ENCODE measurements at places on chromosomes 5 and 9.
A peak's percentile ranks its signal among the peaks of the same experiment; 100 is the strongest.

GRCh38 chr9:129182122-129182521 lies 4.1 kb upstream of the IER5L start:
- DNase-seq = no peak

DNA sequence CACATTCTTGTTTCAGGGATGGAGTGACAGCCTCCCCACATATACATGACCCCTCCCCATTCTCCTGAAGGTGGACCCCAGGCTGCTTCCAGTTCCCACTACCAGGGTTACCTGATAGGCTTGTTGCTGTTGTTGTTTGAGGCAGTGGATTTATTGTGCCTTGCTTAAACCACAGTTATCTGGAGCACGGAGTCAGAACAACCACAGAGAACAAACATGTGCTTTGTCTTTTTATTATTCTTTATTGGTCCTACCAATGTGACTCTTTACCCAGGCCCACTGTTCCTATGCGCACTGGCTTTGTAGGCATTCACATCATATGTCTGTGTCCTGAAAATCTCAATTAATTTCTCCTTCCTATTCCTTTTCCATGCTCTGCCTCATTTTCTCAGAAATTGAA lies 41.2 kb upstream of the IPPK start:
- no peak for DNase-seq

DNA sequence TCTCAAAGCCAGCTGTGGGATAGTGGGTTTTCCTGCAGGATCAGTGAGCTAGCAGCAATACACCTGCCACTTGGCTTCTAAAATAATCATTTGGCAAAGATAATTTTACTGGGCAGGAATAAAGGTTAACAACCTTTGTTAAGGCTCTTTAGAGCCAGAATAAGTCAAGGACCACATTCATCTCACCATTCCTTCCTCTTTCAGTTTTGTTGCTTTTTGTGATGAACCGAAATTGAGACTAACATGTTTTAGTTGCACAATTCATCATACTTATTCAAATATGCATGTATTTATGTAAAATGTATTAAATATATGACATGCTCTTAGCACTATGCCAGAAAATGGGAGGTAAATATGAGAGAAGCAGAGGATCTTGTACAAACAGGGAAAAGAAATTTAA lies 824.4 kb upstream of the TYRP1 start:
- DNase-seq = no peak

GRCh38 chr5:61280205-61280604 lies 51.9 kb upstream of the ZSWIM6 start:
- peak; percentile 48 for DNase-seq

GRCh38 chr9:101247297-101247696 lies 137.5 kb downstream of the BAAT start:
- no peak for DNase-seq

GRCh38 chr9:118991366-118992285 lies 377.6 kb downstream of the BRINP1 start:
- no peak for DNase-seq

DNA sequence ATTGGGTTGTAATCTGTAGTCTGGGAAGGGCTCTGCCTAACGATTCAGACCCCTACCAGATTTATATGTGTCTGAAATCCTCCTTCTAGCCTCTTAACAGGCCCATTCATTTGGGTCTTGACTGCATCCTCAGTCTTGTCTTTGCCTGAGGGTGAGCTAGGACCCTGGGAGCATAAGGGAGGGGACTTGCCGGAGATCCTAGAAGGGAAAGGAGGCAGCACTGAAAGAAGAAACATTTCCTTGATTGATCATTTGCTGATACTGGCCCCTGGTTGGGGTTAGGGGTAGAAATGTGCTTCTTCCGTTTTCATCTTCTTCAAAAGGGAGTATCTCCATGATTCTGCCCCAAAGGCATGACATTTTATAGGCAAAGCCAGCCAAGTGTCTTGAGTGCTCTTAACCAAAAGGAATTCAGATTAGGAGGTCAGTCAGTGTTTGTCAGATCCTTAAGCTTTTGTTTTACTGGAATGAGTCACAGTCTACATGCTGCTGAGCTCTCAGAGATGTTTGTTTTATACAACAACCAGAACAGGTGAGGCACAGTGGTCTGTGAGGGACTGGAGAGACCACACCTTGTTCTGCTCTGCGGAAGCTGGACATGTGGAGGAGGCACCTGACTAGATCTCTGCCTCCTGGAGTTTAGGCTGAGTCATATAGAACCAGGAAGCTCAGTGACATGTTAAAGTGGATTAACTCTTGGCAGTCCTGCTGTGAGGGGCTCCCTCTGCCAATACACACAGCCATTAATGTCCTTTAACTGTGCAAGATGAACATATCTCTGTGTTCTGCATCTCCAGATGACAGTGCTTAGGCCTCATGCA lies 37.7 kb downstream of the PCDHAC2 start:
- DNase-seq = no peak

DNA sequence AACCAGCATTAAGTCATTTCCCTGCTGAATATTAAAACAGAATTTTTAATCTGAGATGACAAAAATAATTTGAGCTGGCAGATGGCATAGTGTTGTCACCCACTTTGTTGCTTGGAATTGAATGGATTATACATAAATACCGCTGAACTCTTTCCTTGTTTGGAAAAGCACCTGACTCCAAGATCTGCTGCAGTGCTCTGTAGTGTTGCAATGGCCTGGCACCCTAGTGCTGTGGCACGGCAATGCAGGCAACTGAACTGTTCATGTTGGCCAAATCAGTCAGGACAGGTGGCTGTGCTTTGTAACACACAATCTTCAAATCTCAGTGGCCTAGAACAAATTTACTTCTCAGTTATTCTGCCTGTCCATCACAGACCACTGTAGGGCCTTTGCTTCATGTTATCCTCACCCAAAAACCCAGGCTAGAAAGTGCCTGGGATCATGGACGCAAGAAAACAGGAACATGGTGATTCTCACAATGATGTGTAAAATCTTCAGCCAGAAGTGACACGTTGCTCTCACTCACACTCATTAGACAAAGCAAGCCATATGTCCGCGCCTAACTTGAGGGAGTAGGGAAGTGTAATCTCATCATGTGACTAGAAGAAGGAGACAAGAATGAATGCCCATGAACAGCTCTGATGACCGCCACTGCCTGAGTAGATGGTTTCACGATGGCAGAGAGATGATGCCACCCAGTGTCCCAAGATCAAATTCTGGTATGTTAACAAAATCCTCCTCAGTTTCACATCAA lies 191.9 kb upstream of the PUM3 start:
- no peak for DNase-seq

GRCh38 chr5:142994218-142994617 lies 224.0 kb downstream of the ARHGAP26 start:
- no peak for DNase-seq

DNA sequence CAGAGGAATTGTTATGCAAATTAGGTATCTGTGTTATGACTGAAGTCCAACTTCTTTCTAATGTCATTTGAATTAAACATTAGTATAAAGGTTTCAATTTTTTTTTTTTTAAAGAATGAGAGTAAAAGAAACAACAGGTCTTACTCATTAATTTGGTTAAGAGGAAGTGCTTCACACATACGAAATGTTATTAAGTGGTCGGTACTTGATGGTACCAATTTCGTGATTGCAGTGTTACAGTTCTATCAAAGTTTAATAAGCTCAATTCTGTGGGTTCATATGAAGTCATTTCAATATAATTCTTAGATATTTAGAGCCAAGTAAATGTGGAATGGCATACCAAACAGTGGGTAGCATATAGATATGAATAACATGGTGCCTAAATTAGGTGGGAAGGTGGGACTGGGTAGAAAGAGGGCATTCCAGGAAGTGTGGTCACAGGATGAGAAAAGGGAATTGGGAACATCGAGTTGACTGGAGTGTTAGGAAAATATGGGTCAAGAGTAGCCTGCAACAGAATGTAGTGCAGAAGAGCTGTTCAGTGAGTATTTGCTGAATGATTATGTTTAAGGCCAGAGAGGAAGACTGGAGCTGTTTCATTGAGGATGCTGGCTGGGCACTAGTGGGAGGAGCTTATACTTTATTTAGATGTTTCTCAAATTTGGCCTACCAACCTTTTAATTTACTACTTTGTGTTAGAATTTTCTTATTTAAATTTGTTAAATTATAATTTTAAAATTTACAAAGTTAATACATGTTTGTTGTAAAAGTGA lies 34.1 kb upstream of the DHFR start:
- DNase-seq = no peak

- DNase-seq = no peak
These were observed 26.4 kb upstream of the UGT3A1 start for GRCh38 chr5:36017622-36018021.

- DNase-seq = no peak
These were observed 11.3 kb downstream of the RGS14 start for GRCh38 chr5:177368869-177369644.

GRCh38 chr9:137452761-137453642 lies 6.1 kb downstream of the NSMF start:
- DNase-seq = no peak

- no peak for DNase-seq
These were observed 1.0 kb downstream of the TRPC7 start for GRCh38 chr5:136364307-136364706.

GRCh38 chr5:72785801-72786200 lies 30.7 kb upstream of the TNPO1 start:
- no peak for DNase-seq

All from fibroblast of gingiva (primary cell).